ENCODE measurements at places on chromosomes 12 and 14. TPM values are rescaled to one million over a fixed set of nuclear protein-coding genes. Genes with fewer than 3 reads are reported as not detected.

Gene RHOJ
- 11.2 TPM for total RNA-seq

DNA sequence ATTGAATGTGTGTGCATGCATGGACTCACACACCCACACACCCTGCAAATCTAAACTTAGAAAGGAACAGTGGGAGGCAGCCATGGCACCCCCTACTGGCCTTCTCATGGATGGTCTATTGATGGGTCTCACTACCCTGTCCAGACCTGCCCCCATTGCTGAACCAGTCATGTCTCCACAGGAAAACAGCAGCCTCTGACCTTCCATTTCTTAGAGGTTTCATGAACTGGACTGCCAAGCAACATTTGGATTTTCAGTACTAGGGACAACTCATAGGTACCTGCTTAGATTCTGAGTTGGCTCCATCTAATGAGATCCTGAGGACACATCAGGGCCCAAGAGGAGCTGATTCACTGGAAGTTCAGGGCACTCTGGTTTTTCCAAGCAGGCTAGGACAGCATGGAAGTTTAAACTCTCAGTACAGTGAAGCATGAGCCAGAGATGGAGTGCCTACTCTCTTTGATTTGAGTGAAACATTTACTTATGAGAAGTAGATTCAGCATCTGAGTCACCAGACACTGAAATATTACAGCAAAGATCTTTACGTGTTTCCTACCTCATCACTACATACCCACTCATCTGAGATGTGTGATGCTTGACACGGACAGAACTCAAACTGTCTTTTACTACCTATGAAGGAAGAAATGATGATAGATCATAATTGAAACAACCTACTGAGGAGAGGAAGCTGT lies 98.9 kb upstream of the PLEKHG7 start:
- no peak overlapping the region for H3K27ac ChIP-seq
- H3K4me3 ChIP-seq, result no peak overlapping the region
- H3K4me1 ChIP-seq, result no peaks in the 10 kb centered on the region
- no peaks in the 10 kb centered on the region for H3K27me3 ChIP-seq
- DNase-seq, result no peak
- H3K36me3 ChIP-seq, result no peaks in the 10 kb centered on the region

- no peak overlapping the region for H3K4me3 ChIP-seq
- H3K4me1 ChIP-seq, result no peaks in the 10 kb centered on the region
- H3K27me3 ChIP-seq, result no peaks in the 10 kb centered on the region
- H3K36me3 ChIP-seq, result no peaks in the 10 kb centered on the region
- H3K27ac ChIP-seq, result no peak overlapping the region
These were observed 224.9 kb downstream of the NAV3 start for GRCh38 chr12:78055545-78055944.

GRCh38 chr14:74029136-74029535 lies 10.0 kb downstream of the BBOF1 start:
- no peaks in the 10 kb centered on the region for H3K4me1 ChIP-seq
- no peak for DNase-seq
- H3K36me3 ChIP-seq, result no peaks in the 10 kb centered on the region
- no peak overlapping the region for H3K27ac ChIP-seq
- H3K27me3 ChIP-seq, result no peaks in the 10 kb centered on the region

DNA sequence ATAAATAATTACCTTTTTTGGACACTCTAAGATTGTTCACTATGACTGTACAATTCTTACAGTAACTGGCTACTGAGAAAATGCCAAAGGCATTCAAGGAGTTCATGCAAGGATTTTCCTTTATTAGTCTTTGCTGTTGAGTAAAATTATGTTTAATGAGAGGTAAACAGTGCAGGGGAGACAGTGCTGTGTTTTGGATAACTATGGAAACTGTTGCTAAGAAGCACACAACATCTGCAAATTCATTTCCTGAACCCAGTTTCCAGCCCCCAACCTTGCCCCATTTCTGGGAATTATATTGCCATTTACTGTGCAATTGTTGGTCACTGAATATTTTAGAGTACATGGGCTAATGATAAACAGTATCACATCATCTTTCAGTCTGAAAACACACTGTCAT lies 1005.8 kb downstream of the TRHDE start:
- no peak overlapping the region for H3K27ac ChIP-seq
- H3K4me1 ChIP-seq, result no peaks in the 10 kb centered on the region
- H3K36me3 ChIP-seq, result no peaks in the 10 kb centered on the region
- no peak for DNase-seq

DNA sequence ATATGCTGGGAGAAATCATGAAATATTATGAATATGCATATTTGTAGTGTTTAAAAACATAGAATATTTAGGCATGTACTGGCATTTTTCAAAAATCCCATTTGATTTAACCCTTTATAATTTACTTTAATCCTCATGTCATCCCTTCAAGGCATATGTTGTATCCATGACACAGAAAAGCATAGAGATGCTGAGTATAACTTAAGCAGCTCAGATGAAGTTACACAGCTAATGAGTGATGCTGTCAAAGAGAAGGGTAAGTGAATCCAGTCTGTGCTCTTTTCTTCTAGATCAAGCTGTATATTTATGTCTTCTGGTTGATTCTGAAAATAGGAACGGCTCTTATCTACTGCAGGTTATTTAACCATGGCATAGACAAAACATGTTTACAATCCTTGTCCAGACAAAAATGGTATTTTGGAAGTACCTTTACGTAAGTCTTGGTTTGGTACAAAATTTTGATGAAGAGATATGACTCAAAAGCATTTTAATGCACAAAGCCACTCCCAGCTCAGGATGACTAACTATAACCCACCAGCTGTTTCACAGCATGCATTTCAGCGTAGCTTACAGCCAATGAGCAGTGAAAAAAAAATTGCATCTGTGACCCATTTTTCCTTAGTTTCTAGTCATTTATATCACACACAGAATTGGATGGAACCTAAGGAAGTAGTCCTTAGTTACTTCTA lies 201.7 kb downstream of the STXBP6 start:
- H3K27ac ChIP-seq, result no peak overlapping the region
- no peak for DNase-seq
- no peaks in the 10 kb centered on the region for H3K36me3 ChIP-seq
- H3K27me3 ChIP-seq, result no peaks in the 10 kb centered on the region
- H3K4me1 ChIP-seq, result no peaks in the 10 kb centered on the region

Data from right atrium auricular region (tissue), 2 donors.